ENCODE measurements at places on chromosomes 5 and 9.

DNA sequence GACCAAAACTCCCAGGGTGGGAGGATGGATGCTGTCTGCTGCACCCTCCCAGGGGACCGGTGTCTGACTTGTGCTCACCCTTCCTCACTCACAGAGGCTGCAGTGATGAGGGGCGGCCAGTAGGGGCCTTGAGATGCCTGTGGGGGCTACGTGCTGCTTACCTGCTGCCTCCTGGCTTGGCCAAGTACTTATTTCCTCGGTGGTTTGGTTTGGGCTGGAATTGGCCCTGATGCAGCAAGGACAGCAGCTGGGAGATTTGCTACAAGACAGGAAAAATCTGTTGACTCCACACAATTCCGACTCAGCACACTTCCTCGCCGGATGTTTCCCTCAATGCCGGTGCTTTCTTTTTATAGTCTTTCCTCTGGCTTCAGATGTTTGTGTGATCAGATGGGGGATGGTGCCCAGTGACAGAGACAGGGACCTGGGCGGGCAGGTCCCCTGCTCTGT lies 6.6 kb downstream of the PCDH12 start:
- DNase-seq = peak; percentile 14

- DNase-seq = no peak
Measured at GRCh38 chr5:2149195-2149539, 266.4 kb upstream of the IRX4 start.

GRCh38 chr9:78620303-78620702 lies 323.4 kb downstream of the PSAT1 start:
- no peak for DNase-seq

- DNase-seq = no peak
Measured at GRCh38 chr9:90517103-90517502, 125.5 kb downstream of the DIRAS2 start.

GRCh38 chr9:136095070-136096058 lies at the start of gene NACC2:
Gene NACC2, minus strand, starts transcription at chr9:136095289. Its CDS starts 44,768 bp downstream, at chr9:136050521.
- DNase-seq = no peak
